Fibroblast of villous mesenchyme (primary cell): ENCODE measurements at places on chromosomes 1 and 21.

DNA sequence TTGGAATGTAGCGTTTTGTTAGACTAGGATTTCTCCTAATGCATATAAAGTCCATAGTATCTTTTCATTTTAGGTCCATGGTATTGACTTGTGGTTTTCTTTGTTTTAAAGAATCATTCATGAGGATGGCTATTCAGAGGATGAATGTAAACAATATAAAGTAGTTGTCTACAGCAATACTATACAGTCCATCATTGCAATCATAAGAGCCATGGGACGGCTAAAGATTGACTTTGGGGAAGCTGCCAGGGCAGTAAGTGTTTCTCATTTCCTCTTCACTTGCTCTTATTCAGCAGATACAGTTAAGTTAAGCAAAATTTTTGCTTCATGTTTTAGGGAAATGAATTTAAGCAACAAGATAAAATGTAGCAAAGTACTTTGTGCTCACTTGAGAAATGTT lies 25.4 kb downstream of the GNAI3 start:
- no peak for DNase-seq

GRCh38 chr21:44846485-44847260 lies 26.8 kb downstream of the PTTG1IP start:
- DNase-seq = peak; percentile 68

- DNase-seq = no peak
Measured at GRCh38 chr1:209483691-209484090, 99.8 kb upstream of the CAMK1G start.

DNA sequence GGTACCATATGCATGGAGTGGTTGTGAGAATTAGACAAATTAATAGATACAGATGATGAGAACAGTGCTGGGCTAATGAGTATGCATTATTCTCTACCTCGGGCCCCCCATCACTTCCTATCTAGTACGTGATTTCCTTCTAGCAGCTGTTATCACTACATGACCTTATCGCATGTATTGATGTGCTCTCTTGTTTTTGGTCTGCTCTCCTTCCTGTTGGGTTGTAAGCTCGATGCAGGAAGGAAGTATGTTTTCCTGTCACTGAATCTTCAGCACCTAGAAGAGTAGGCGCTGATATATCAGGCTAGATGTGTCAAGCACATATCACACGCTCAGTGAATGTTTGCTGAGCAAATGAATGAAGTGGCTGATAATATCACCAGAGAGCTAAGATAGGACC lies 43.9 kb upstream of the IFNAR2 start:
- no peak for DNase-seq

GRCh38 chr1:97647776-97648175 lies 273.1 kb downstream of the DPYD start:
- DNase-seq = peak; percentile 12

DNA sequence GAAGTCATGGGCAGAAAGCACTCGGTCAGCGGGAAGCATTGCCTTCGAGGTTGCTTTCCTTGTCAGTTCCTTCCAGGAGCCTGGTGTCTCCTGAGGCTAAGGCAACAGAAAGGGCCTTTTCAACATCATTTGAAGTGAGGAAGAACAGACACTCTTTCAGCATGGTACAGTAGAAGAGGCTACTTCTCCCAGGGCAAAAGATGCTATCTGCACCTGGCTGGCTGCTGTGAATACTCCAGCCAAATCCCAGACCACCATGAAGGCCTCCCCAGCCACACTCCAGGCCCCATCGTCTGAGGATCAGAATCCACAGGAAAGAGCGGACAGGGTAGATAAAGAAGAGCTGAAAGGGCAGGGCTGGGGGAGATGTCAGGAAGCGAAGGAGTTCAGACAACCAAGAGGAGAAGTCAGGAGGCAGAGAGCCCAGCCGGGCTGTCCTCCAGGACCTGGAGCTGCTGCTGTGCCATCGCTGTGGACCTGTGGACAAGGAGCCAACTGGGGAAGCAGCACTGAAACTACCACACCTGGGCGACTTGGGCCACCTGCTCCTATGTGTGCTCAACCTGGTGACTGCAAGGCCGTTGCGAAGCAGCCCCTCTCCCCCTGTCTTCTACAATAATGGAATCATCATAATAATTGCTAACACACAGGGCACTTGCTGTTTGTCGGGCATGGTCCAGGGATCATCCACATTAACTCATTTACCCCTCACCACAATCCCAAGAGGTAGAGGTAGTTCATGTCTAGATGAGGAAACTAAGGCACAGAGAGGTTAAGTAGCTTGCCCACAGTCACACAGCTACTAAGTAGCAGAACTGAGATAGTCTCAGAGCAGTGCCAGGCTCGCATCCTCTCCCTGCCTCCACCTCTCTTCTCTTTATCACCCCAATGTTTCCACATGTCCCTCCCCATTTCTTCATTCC lies 88.0 kb upstream of the ZBTB40 start:
- DNase-seq = no peak

DNA sequence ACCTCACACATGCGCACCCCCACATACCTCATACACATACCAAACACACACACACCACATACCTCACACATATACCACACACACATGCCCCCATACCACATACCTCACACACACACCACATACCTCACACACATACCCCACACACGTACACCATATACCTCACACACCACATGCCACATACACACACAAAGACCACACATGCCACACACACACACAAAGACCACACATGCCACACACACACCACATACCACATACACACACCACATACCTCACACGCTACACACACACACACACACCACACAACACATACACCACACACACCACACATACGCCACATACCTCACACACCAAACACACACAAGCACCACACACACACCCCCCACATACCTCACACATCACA lies 30.0 kb downstream of the HIVEP3 start:
- no peak for DNase-seq
